ENCODE measurements at places on chromosomes 7 and 10. TPM values are rescaled to one million over a fixed set of nuclear protein-coding genes. Genes with fewer than 3 reads are reported as not detected.

Gene ANKRD2
- total RNA-seq = not detected

DNA sequence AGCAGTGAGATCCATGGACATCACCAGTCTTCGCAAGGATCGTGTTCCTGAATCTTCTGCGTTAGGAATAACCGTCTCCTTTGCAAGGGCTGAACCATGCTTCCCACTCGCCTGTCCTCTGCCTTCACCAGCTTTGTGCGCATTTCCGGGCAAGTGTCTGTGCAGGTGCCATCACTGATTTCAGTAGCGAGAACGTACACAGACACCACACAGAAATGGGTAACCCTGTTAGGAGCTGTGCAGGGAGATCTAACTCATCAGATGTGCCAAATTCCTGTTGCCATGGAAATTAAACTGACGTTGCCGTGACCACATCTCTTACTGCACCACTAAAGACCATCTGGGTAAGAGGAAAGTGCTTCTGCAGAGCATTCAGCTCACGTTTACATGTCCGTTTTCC, 146.3 kb downstream of the DIP2C start:
- no peak for DNase-seq

Gene IGF2BP3
- 349 TPM for total RNA-seq

DNA sequence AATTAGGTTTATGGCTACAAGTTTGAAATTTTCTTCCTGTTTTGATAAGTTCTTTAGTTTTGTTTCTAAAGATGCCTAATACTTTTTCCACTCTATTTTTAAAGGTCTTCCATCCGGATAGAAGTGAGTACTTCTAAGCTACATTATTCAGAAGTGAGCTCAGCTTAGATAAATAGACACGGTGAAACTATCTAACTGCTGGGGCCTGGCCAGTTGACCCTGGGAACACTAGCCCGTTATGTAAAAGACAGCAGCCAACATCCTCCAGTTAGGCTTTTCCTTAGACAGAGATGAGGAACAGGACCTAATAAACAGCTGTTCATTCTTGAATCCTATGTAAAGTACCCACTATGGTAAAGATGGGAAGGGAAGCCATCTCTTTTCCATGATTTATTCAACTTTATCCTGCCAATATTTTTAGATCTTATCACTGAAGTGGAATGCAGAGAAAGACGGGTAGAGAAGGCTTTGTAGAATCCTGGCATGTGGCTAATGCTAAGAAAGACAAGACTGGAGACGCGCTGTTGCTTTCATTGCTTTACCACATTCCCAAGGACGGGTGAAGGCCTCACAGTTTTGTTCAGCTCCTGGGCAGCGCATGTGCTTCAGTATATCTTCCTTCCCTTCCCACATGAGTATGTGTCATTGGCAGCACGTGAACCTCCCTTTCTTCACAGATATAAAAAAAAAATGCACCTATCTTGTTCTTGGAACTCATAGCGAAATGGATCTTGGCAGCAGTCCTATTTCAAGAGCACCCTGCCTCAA, 340.0 kb upstream of the MEOX2 start:
- DNase-seq = no peak

Gene BICC1
- 12.2 TPM for total RNA-seq

- DNase-seq = no peak
These were observed 25.8 kb upstream of the GPR37 start for GRCh38 chr7:124791426-124791825.

Gene CNTNAP2
- total RNA-seq = 6.2 TPM

- no peak for DNase-seq
These were observed 69.7 kb downstream of the VWA2 start for GRCh38 chr10:114308531-114309363.

GRCh38 chr7:45885264-45885882, 2.9 kb upstream of the IGFBP1 start:
- DNase-seq = peak; percentile 87

Data from Daoy (cell line).